ENCODE measurements at places on chromosomes 12 and 14.

DNA sequence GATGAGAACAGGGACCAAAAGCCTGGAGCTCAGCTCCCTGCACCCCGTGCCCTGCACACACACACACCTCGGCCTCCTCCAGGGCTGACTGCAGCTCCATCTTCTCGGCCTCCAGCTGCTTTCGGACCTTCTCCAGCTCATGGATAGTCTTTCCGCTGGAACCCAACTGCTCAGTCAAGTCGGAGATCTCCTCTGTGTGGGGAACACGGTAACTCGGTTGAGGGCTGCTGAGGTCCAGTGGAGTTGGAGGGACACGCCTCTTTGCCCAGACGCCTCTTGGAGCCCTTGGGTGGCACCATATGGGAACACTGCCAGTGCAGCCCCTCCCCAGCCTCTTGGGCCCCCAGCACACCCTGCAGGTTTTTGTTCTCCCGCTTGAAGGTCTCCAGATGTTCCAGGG, 8.7 kb upstream of the MYH6 start:
- DNase-seq, result no peak

DNA sequence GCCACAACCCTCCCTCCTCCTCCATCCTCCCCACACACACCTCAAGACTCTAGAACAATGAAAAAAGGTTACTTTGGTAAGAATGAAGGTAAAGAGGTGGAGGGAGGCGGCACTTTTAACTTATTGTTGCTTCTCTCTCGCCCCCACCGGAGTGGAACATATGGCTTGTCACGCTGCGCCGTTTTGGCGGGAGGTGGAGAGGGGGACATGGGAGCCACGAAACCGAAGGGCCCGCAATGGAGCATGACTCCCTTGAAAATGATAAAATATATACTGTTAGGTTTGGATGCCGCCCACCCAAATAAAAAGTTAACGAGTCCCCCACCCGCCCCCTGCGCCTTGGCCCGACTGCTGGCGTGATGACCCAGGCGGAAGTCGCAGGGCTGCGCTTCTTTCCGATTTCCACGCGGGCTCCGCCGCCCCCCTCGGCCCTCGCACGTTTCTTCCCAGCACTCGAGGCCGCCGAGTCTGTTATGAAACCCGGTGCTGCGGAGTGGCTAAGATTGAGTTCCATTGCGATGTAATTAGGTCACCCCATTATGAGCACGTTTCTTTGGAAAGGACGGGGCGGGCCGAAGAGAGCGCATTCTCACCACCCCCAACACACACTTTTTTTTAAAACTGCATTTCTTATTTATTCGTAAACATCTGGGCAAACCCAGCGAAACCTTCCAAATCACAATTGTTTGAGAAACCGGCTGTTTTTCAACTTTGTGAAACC, 1.4 kb upstream of the ZFP36L1 start:
- DNase-seq, result peak; percentile 96

- DNase-seq, result no peak
These were observed 1.8 kb downstream of the PITPNM2 start for GRCh38 chr12:123149088-123149487.

DNA sequence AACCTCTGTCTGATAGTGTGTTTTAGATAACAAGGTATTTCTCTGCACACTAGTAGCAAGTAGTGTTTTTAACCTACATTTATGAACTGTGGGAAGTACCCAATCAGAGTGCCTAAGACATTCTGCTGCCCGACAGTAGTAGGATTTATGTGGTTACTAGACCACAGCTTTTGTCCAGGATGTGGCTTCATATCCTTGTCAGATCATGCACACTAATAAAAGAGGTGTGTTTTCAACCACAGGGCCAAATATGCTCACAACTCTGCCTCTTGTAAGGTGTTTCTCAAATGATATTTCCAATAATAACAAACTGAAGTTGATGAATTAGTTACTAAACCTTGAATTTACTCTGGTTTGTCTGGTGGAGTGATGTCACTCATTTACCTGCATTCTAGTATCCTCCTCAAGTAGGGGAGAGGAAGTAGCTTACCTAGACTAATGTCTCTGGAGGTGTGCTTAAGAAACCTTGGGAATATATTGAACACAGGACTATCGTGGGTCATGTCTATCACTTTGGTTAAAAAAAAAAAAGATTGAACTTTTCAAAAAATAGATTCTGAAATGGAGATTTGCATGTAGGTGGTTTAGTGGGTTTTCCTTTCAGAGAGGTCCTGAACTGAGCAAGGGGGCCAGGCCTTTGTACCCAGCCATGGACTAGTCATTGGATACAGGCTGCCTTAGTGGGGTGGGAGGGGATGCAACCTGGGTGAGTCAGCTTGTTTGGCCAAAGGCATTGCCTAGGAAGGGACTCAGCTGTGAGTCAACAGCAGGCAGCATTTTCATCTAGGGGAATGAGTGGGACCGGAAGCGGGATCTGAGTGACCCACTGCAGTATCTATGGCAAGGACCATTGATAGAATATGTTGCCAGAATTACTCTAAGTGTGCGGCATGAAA, 14.1 kb downstream of the FBXW8 start:
- DNase-seq, result peak; percentile 75

DNA sequence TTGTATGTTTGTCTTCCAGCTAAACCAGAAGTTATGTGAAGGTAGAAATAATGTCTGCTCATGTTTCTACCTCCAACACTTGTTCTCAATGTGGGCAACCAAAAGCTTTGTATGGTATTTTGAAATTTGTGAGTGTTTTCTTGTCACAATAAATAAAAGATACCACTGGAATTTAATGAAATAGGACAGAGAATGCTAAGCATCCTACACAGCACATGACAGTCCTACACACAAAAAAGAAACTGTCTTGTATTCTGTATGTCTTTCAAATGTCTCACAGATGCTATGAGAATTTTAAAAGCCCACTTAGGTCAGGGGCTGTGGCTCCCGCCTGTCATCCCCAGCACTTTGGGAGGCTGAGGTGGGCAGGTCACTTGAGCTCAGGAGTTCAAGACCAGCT, 68.9 kb downstream of the RALGAPA1 start:
- no peak for DNase-seq

- no peak for DNase-seq
These were observed 131.5 kb downstream of the KCNK10 start for GRCh38 chr14:88191605-88192004.

DNA sequence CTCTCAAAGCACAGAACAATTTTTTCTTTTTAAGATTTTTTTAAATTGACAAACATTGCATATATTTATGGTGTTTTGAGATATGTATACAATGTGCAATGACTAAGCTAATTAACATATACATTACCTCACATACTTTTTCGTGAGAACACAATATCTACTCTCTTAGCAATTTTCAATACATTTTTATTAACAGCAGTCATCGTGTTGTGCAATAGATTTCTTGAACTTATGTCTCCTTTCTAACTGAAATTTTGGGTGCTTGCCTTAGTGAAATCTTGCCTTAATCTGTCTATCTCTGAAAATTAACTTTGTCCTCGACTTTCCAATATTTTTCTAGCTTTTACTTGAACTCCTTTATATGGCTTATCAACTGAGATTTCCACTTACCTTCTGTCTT, 6.8 kb downstream of the OR10A7 start:
- DNase-seq, result no peak

DNA sequence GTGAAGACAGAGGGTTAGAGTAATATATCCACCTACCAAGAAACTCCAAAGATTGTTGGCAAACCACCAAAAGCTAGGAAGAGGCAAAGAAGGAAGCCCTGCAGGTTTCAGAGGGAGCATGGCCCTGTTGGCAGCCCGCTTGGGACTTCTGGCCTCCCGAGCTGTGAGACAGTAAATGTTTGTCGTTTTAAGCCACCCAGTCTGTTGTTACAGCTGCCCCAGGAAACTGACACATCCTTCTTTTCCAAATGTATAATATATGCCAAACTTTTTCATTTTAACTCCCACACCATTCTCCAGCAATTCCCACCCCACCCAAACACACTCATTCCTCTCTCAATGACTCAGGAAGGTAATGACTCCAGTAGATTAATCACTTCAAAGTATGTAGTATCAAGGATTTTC, 74.0 kb downstream of the RPS29 start:
- DNase-seq, result peak; percentile 38

DNA sequence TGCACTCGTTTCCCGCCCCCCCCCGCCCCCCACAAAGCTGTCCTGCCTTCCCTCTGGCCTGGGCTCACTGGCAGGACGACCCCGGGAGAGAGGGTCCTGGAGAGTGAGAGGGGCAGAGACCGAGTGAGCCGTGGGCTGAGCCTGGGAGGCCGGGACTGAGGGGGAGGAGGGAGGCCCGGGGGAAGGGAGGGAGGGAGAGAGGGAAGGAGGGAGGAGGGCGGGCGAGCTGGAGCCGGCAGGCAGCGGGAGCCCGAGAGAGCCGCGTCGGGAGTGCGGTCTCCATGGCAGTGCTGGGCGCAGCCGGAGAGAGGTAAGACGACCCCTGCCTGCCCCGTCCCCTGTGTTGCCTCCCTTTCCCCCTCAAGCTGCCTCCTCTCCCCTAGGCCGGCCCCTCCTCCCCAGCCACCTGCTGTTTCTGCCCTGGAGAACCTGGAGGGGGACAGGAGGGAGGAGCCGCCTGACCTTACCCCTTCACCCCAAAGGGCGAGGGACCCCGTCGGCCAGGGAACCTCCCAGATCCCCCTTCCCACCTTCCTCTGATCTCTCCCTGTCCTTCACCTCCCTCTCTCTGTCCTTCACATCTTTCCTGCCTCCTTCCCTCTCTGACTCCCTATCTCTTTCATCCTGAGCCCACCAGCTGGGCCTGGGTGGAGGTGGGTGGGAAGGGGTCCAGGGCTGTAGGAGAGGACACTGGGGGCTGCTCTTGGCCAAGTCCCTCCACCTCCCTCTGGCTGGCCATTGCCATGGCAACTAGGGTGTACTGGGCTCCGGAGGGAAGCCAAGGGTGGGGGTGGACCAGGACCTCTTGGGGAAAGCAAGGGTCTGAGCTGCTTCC, at the start of gene GPR162:
TSS of gene GPR162 (plus strand) at position 231 of the 835 bp plus-strand sequence. CDS start 2,078 bp downstream, outside the sequence.
- peak; percentile 42 for DNase-seq

DNA sequence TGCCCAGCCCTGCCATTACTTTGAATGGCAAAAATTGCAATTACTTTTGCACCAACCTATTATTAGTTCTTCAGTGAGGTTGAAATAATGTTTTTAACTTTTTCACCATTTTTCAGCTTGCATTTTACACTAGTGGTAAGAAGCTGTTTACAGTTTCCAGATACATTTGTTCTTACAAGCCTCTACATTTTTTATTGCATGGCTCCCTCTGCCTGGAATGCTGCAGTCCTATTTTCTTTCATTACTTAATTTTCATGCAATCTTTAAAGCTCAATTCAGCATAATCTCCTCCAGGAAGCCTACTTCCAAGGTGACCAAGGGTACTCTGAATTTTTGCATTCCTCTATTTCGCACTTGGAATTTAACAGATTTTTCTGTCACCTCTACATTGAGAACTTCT, 33.4 kb downstream of the CCER1 start:
- no peak for DNase-seq

- DNase-seq, result no peak
These were observed 16.4 kb downstream of the GALNT6 start for GRCh38 chr12:51374856-51375255.

GRCh38 chr14:64114166-64114565, 180.0 kb downstream of the ESR2 start:
- DNase-seq, result peak; percentile 38

DNA sequence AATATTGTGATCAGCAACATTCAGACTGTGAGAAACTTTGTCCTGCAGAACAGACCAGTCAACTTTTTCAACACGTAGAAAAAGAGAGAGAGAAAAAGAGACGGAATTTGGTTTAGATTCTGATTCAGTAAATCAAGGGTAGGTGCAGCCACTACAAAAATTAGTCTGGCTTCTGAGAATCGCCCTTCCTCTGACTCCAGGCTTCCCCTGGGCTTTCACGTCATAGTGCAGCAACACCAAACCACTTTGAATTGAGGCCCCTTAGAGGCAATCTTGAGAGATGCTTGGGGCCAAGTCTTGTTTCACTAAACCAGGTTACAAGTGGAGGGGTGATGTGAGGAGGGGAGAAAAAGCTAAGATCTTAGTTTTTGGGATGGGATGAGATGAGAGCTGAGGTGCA, 37.5 kb upstream of the PTGR2 start:
- no peak for DNase-seq

GRCh38 chr12:85138833-85139232, 102.7 kb downstream of the LRRIQ1 start:
- DNase-seq, result no peak
